ENCODE measurements at places on chromosomes 1 and 21.

- DNase-seq: no peak
Observed at GRCh38 chr1:75330624-75331023, 196.4 kb downstream of the LHX8 start.

GRCh38 chr21:41136286-41136685, 31.7 kb upstream of the BACE2 start:
- DNase-seq: no peak

- peak; percentile 27 for DNase-seq
Observed at GRCh38 chr1:95117207-95118066, at the start of gene TLCD4. Gene TLCD4 (plus strand): TSS chr1:95117355. CDS start chr1:95143902, 26,547 bp downstream.

DNA sequence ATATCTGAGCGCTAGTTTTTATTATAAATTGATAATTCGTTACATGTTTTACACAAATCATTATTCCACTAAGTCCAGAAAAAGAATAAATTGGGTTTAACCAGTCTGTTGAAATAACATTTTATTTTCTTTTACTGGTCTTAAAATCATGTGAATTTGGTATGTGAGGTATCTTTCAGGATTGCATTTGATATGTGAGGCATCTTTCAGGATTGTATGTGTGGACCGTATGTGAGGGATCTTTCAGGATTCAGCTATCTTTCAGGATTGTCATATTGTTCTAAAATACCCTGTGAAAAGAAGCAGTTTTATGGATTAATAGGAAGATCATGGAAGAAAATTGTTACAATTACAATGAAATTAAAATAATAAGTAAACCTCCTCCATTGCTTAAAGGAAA, 42.9 kb downstream of the USP25 start:
- DNase-seq: no peak

GRCh38 chr1:195768936-195769335, 839.3 kb downstream of the KCNT2 start:
- no peak for DNase-seq

DNA sequence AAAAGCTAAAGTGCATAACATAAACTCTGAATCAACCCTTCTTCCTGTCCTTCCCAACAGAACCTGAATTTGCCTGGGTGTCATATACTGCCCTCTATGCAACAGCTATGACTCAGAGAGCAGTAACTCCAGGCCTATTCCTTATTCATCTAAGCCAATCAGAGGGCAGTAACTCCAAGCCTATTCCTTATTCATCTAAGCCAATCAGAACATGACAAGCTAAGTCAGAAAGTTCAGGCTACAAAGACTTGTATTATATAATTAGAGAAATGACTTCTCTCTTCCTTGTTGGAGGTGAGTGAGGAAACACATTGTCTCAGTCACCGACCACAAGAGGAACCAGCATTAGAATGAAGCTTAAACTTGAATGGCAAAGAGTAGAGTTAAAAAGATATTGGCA, 26.2 kb upstream of the TADA1 start:
- peak; percentile 11 for DNase-seq

DNA sequence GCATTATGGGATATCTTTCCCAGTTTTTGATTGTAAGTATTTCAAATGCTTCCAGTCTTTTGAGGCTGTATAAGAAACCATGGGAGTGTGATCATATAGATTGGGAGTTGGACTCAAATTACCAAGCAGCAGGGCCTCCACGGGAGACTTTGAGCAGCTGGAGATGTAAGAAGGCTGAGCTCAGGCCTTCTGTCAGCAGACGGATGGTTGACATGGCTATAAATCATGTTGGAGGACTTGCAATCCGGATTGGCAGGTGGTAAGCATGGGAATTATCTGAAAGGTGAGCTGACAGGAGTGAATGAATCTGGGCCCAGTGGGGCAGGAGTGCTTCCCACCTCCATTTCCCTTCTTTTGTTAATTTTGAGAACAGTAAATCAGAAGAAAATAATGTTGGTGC, 83.2 kb upstream of the PPM1J start:
- DNase-seq: no peak

DNA sequence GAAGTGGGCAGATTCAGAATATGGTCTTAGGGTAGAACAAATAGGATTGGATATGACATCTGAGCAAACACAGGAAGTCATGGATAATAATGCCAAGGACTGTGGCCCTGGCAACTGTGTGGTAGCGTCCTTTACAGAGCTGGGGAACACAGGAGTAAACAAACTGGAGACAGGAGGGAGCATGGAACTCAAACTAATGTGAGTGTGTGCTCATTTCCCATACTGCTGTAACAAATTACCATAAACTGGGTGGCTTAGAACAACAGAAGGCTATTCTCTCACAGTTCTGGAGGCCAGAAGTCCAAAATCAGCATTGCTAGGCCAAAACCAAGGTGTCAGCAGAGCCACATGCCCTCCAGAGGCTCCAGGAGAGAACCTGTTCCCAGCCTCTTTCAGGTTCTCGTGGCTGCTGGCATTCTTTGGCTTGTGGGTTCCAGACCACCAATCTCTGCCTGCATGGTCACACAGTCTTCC, 106.4 kb downstream of the TGFBR3 start:
- no peak for DNase-seq

GRCh38 chr1:15337656-15338402, 71.9 kb upstream of the EFHD2 start:
- DNase-seq: no peak

- no peak for DNase-seq
Observed at GRCh38 chr1:162734047-162734446, 56.5 kb upstream of the HSD17B7 start.

- DNase-seq: no peak
Observed at GRCh38 chr1:61692155-61692800, 32.7 kb downstream of the TM2D1 start.

- DNase-seq: no peak
Observed at GRCh38 chr1:38028105-38028591, 15.6 kb downstream of the UTP11 start.

DNA sequence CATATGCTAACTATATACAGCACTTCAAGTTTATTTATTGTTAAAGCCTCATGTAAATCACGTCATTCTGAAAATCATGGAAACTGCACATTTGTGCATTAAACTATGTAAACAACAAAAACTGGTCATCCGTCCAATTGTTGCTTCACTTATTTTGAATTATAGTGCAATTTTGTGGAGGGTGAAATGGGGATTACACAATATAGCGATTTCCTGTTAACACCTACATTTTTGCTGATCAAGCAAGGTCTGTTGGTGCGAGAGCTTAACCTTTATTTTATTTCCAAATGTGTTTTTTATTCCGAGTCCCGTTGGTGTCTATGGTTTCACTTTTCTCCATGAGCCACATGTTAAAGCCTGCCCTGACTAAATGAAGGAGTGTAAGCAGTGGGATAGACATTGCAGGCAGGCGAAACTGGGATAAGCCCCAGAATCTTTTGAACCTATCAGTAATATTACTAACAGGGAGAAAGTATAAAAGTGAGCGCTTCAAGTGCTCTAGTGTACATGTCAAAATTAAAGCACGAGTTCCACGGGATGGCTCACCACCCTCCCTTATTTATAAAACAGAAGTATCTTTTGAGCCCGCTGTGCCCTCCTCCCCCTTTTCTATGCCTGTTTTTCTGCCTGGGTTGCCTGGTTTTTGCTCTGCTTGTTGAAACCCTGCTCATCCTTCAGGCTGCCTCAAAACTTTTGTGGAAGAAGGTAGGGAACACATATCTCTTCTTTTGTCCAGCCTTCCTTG, 120.7 kb downstream of the NFIA start:
- DNase-seq: no peak

DNA sequence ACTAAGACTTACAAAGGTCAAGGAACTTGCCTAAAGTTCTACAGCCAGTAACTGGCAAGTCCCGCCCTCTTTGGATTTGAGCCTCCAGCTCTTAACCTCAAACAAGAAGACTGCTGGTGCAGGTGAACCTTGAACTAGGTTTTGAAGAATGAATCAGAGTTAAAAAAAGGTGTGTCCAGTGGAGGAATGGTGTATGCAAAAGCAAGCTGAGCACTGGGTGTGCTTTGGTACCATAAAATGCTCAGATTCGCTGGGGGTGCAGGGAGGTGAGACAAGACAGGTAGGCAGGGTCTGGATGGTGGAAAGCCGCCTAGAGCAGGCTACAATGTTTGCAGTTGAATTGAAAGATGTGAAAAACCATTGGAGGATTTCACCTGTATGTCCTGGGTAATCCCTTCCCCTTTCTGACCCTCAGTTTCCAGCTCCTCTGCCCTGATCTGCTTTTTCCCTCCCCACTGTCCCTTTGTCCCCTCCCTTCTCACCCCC, 39.8 kb downstream of the FOXD2 start:
- no peak for DNase-seq

DNA sequence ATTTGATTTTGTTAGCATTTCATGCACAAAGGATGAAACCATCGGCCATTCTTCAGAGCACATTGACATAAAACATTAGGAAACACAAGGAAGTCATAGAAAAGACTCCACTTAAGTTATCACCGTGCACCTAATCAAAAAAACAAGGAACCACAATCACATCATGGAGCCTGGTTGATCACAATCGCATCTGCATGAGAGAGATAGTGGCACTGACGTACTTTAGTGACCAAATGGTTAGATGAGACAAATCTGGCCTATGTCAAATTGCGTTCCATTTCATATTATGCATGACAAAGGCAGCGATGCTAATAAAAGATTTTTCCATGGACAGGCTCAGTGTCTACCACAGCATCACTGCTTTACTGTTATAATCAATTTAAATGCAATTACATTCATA, 571.8 kb upstream of the ADGRL2 start:
- DNase-seq: no peak

DNA sequence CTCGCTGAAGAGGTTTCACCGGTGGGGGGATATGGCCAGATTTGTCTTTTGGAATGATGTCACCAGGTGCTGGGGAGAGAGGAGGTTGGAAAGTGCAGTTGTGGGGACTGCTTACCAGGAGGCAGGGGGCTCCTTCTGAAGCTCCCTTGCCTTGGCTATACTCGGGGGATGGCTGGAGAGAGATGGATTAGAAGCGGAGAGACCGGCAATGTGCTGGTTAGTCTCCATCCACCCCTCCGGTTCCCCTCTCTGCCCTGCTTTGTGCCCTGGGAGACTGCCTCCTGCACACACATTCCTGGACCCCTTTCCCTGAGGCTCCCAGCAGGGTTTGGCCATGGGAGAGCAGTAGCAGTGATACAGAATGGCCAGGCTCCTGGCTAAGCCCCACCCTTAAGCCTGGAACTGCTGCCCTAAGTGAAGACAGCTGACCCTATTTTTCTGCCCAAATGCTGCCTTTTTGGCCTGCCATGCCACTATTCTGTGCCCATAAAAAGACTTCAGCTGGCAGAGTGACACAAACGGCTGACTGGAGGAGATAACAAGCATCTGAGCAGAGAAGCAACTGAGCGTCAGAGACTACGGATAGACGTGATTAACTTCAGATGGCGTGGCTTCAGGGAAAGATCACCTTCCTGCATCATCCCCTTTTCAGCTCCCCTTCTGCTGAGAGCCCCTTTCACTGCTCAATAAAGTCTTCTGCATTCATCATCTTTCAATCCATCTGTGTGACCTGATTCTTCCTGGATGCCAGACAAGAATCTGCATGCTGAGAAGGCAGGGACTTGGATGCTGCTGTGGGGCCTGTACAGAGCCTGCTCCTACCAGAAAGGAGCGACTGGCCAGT, 14.5 kb upstream of the VPS13D start:
- DNase-seq: no peak

- DNase-seq: no peak
Observed at GRCh38 chr1:22572818-22573217, 9.5 kb downstream of the EPHA8 start.

GRCh38 chr1:205095422-205095821, 11.2 kb upstream of the TMEM81 start:
- no peak for DNase-seq

GRCh38 chr21:45094412-45094811, 20.0 kb downstream of the ADARB1 start:
- DNase-seq: no peak

DNA sequence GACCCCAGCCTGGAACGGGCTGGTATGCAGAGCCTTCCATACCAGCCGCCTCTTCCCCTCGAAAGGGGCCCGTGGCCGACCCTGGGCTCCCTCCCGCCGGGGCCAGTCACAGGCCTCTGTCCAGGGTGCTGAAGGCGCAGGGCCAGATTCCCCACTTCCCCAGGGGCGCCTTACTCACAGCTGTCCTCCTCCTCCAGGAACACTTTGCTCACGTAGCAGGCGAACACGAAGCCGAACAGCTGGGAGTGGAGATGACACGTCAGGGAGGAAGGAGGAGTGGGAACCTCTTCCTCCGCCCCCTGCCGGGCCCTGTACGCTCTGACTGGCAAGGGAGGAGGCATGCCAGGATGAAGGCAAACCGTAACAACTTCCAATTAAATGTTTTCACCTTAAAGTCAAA, 57.3 kb downstream of the NKAIN1 start:
- peak; percentile 29 for DNase-seq

DNA sequence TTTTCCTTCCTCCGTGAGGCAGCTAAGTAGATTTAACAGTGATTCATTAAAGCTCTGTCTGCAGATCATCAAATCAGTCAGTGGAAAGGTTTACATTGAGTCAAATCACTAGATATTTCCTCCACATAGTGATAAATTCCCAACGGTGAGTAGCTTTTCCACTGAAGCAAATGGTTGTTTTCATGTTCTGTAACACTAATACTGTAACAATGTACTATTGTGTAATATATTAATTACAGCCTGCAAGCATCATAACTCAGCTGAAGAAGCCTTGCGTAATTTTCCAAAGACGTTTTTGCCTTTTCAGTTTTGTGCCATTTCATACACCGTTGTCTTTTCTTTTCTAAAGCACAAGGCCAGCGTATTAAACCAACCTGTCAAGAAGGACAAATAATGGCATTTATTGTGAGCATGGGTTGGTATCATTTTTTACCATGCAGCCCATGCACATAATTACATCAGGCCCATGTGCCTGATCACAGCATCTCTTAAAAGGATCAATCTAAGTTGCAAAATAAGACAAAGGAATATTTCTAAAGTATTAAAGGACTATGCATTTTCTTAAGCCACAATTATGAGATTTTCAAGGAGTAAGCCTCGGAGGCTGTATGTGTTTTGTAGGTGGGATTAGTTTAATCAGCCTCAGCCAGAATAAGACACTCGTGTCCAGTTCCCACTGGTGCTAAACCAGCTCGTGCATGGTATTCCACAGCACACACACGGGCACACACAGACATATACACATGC, 16.7 kb upstream of the PDE9A start:
- no peak for DNase-seq

GRCh38 chr1:27912429-27912828, 22.4 kb upstream of the SMPDL3B start:
- no peak for DNase-seq

DNA sequence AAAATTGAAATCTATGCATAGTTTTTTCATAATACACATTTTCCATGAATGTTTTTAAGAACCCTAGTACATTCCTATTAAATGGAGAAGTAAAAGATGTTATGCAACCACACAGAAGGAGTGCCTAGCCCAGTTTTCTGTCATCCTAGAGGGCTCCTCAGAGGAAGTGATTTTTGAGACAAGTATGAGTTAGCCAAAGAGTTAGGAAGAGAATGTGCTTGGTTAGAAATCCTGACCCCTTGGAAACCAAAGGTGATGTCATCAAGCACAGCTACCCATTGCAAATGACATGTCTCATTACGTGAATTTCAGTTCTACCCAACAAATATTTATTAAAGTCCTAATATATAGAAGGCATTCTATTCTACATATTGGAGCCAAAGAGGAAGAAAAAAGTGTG, 88.9 kb upstream of the TNFSF4 start:
- DNase-seq: no peak
